ENCODE measurements at places on chromosomes 4 and X.

DNA sequence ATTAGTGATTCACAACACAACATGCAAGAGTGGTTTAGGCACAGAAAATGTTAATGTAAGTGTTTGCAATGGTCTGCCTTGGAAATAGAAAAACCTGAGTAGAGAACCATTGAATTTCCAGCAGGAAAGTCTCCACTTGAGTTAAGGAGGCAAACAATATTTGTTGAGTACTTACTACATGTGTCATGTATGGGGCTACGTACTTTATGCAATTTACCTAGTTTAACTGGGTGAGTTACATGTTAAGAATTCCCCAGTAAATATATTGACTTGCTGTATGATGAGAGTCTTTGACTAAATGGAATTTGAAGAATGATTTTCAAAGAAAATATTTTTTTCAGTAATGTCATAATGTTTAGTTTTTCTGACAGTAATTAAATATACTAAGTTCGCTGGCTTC lies 7.8 kb upstream of the NPNT start:
- no peak for DNase-seq

DNA sequence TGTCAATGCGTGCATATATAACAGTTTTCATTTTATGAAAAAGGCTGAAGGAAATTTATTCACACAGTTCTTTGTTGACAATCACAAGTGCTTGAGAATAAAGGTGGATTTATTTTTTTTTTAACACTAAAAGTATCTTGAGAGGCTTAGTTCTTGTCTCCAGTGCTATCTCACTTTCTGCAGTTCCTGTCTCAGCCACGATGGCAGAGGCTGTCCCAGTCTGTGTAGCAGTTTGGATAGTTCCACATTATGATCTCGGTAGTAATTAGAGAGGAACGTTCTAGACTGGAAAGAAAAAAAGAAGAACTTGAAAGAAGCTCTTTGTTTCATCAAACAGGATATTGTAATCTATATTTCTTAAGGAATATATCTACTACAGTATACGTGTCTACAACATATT lies 229.0 kb downstream of the UGT8 start:
- no peak for DNase-seq

- DNase-seq, result no peak
Measured at GRCh38 chrX:98299785-98300184, 1416.1 kb downstream of the RPA4 start.

DNA sequence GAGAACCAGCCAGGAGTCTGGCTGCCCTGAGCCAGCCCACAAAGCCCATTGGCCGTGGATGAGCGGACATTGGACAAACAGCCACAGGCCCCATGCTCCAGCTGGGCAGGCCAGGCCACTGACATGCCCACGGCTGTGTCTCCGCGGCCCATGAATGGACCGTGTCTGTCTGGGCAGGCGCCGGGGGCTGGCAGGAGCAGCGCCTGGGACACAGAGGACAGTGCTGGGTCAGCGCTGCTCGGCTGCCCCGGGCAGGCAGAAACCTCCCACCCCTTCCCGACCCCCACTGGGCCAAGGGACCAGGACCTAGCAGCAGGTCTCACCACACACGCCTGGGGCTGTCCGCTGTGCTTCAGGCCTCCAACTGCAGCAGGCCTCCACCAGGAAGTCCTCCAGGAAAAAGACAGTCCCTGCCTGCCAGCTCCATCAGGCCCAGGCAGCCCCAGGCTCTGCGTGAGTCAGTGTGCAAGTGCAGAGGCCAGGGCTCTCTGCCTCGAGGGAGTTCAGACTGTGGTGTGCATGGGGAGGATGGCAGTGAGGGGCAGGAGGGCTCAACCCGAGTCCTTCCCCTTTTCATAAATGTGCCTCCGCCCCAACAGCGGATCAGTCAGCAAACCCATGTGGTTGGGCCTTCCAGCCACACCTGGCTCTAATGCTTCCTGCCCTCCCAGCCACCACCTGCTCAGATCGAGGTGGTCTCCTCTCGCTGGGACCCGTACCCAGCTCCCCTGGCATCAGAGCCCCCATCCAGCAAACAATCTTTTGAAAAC lies 17.2 kb upstream of the FGFR3 start:
- no peak for DNase-seq

DNA sequence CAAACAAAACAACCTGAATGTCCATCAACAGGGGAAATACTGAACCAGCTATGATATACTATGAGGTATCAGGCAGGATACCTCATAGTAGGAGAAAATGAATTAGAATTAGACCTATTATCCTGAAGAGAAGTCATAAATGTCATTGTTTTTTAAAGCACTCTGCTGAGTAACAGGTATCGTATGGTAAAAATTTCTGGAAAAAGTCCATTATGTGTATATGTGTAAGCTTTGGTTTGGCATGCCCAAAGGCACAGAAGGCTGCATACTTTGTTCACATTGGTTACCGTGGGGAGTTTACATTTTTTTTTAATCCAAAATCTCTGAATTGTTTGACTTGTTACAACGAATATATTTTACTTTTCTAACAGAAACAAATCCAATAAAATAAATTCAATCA lies 70.5 kb downstream of the RPS3A start:
- DNase-seq, result no peak

- no peak for DNase-seq
Measured at GRCh38 chrX:140917354-140918115, 84.9 kb upstream of the SPANXB1 start.

GRCh38 chrX:41664908-41665307 lies 23.9 kb upstream of the GPR34 start:
- no peak for DNase-seq

- DNase-seq, result no peak
Measured at GRCh38 chr4:119652998-119653397, 24.4 kb upstream of the PDE5A start.

- DNase-seq, result no peak
Measured at GRCh38 chrX:136318156-136318555, 17.4 kb downstream of the ADGRG4 start.

- DNase-seq, result no peak
Measured at GRCh38 chr4:16225167-16225862, 956 bp downstream of the TAPT1 start.

- DNase-seq, result no peak
Measured at GRCh38 chr4:159071178-159071968, 31.5 kb upstream of the RAPGEF2 start.

GRCh38 chrX:13489454-13489853 lies 79.9 kb upstream of the EGFL6 start:
- no peak for DNase-seq

GRCh38 chr4:149048451-149049143 lies 606.4 kb upstream of the NR3C2 start:
- DNase-seq, result no peak

- DNase-seq, result no peak
Measured at GRCh38 chr4:151940291-151940690, 179.5 kb upstream of the GATB start.

DNA sequence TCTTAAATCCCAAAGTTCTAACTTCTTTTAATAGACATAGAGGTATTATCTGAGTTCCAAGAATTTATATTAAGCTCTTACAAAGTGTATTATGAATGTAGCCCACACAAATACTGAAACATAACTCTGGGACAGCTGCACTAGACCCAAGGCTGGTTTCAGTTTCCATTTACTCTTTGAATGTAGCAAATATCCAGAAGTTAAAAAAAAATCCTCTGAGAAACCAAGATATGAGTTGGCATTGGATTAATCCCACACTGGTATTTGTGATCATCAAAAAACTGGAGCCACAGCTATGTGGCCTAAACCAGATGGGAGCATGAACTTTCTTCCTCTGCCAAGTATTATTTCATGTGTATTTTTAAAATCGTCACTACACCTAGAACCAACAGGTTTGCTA lies 23.6 kb upstream of the SMPX start:
- no peak for DNase-seq

DNA sequence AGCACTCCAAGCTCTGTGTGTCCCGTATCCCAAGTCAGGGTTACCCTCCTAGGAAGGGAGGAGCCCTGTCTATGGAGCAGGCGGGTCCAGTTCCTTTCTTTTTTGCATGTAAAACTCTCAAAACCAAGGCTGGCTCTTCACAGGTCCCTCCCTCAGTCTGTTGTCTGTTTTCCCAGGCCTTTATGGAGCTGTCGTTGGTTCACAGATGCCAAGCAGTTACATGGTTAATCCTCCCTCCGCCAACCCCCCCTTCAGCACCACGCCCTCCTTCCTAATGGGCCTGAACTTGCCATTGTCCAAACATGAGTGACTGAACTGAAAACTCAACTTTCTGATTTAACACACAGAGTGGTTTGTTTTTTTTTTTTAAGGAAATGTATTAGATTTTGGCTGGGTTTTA lies 148.3 kb downstream of the STOX2 start:
- DNase-seq, result no peak

DNA sequence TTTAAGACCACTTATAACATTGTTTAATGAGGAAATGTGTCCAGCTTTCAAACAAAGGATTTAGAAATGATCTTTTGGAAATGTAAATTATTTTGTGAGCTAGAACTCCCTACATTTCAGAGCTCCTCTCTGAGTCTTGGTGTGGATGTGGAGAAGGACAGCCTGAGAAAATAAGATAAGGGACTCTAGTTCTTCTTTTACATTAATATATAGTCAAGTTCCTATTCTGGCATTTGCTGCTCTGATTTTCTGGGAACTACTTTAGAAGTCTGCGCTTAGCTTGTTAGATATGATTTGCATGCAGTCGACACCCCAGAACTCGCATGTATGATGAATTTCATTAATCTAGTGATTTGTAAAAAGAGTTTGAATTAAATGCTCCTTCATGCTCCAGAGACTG lies 45.5 kb downstream of the TSPAN7 start:
- DNase-seq, result no peak

DNA sequence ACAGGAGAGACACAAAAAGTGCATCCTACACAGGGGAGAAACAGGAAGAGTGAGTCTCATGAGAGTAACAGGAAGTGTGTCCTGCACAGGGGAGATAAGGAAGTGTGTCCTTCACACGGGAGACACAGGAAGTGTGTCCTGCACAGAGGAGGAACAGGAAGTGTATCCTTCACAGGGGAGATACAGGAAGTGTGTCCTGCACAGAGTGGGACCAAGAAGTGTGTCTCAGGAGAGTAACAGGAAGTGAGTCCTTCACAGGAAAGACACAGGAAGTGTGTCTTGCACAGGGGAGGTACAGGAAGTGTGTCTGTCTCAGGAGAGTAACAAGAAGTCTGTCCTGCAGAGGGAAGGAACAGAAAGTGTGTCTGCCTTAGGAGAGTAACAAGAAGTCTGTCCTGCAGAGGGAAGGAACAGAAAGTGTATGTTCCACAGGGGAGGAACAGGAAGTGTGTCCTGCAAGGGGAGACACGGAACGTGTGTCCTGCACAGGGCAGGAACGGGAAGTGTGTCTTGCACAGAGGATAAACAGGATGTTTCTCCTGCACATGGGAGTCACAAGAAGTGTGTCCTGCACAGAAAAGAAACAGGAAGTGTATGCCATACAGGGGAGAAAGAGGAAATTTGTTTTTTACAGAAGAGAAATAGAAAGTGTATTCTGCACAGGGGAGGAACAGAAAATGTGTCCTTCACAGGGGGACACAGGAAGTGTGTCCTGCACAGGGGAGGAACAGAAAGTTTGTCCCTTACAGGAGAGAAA lies 102.0 kb downstream of the ARSF start:
- DNase-seq, result no peak
